CD8-positive, alpha-beta memory T cell (primary cell): ENCODE measurements at places on chromosomes 4 and X. TPM values are rescaled to one million over a fixed set of nuclear protein-coding genes. Genes with fewer than 3 reads are reported as not detected.

DNA sequence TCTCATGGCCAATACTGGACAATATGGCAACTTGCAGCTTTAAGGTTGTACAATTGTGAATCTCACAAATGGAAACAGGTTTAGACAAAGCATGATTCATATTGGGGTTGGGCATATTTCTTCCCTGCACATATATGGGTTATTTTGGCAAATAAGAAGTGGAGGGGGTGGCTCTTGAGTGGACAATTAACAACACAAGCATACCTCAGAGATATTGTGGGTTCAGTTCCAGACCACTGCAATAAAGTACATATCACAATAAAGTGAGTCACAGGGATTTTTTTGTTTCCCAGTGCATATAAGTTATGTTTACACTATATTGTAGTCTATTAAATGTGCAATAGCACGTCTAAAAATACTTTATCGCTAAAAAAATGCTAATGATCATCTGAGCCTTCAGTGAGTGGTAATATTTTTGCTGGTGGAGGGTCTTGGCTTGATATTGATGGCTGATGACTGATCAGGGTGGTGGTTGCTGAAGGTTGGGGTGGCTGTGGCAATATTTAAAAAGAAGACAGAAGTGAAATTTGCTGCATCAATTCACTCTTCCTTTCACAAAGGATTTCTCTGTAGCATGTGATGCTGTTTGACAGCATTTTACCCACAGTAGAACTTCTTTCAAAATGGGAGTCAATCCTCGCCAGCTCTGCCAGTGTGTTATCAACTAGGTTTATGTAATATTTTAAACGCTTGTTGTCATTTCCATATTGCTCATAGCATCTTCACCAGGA lies 50.5 kb upstream of the OGT start:
- H3K4me3 ChIP-seq, result no peak overlapping the region
- H3K36me3 ChIP-seq, result no peaks in the 10 kb centered on the region
- no peaks in the 10 kb centered on the region for H3K4me1 ChIP-seq
- DNase-seq, result no peak
- no peak overlapping the region for H3K27ac ChIP-seq
- no peaks in the 10 kb centered on the region for H3K27me3 ChIP-seq

DNA sequence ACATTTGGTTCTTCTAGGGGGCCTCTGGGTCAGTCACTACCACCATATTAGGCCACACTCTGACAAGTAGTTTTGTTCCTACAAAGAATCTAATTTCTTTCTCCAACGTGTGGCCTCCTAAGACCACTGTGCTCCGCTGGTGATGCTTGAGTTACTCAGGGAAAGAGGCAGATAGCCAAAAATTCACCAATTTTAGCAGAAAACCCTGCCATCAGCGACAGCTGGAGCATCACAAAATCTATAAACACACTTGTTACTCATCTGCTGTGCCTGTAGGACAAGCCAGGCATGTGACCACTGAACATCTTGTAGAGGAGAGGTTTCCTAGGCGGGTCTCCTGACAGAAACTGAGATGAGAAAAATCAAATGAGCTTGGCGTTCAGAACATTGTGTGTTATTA lies 105.4 kb downstream of the SYNPO2 start:
- H3K36me3 ChIP-seq, result no peaks in the 10 kb centered on the region
- no peak for DNase-seq
- no peak overlapping the region for H3K27ac ChIP-seq
- H3K4me1 ChIP-seq, result no peaks in the 10 kb centered on the region
- H3K27me3 ChIP-seq, result no peaks in the 10 kb centered on the region

- no peak overlapping the region for H3K4me3 ChIP-seq
- no peaks in the 10 kb centered on the region for H3K4me1 ChIP-seq
These were observed 83.0 kb downstream of the TNIP2 start for GRCh38 chr4:2673157-2673556.

- H3K4me1 ChIP-seq, result no peaks in the 10 kb centered on the region
- no peaks in the 10 kb centered on the region for H3K36me3 ChIP-seq
- no peak overlapping the region for H3K27ac ChIP-seq
- no peaks in the 10 kb centered on the region for H3K27me3 ChIP-seq
These were observed 6.8 kb downstream of the ZFP42 start for GRCh38 chr4:188002323-188002722.

- H3K4me1 ChIP-seq, result no peaks in the 10 kb centered on the region
- no peak overlapping the region for H3K4me3 ChIP-seq
- no peak for DNase-seq
These were observed 25.3 kb upstream of the ARHGEF38 start for GRCh38 chr4:105527081-105527480.

DNA sequence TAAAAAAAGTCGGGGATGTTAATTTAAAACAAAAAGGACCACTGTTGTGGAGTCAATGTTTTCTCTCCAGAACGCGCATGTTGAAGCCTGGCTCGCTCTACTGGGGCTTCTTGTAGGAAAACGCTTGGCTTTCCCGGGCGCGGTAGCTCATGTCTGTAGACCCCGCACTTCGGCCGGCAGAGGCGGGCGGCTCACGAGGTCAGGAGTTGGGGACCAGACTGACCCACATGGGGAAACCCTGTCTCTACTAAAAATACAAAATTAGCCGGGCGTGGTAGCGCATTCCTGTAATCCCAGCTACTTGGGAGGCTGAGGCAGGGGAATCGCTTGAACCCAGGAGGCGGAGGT lies 15.6 kb downstream of the NELFA start:
- no peak overlapping the region for H3K4me3 ChIP-seq
- H3K27me3 ChIP-seq, result no peaks in the 10 kb centered on the region
- H3K4me1 ChIP-seq, result no peaks in the 10 kb centered on the region
- H3K27ac ChIP-seq, result no peak overlapping the region
- DNase-seq, result no peak

GRCh38 chr4:53552711-53553110 lies 38.6 kb downstream of the LNX1 start:
- H3K36me3 ChIP-seq, result no peaks in the 10 kb centered on the region
- H3K27ac ChIP-seq, result no peak overlapping the region
- H3K4me1 ChIP-seq, result no peaks in the 10 kb centered on the region
- no peak overlapping the region for H3K4me3 ChIP-seq

GRCh38 chr4:169571435-169571834 lies 40.9 kb downstream of the NEK1 start:
- no peak overlapping the region for H3K27ac ChIP-seq
- no peak overlapping the region for H3K4me3 ChIP-seq
- no peaks in the 10 kb centered on the region for H3K27me3 ChIP-seq
- H3K36me3 ChIP-seq, result peaks cover 3% of the 10 kb centered on the region

DNA sequence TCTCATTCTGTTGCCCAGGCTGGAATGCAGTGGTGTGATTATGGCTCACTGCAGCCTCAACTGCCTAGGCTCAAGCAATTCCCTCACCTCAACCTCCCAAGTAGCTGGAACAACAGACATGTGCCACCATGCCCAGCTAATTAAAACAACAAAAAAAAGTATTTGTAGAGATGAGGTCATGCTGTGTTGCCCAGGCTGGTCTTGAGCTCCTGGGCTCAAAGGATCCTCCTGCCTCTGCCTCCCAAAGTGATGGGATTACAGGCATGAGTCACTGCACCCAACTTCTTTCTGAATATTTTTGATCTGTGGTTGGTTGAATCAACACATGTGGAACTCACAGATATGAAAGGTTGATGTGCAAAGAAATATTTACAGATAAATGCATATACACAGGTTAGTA lies 18.5 kb upstream of the SEPTIN11 start:
- no peak overlapping the region for H3K27ac ChIP-seq
- no peaks in the 10 kb centered on the region for H3K27me3 ChIP-seq
- H3K4me3 ChIP-seq, result no peak overlapping the region
- H3K4me1 ChIP-seq, result no peaks in the 10 kb centered on the region
- no peaks in the 10 kb centered on the region for H3K36me3 ChIP-seq

GRCh38 chr4:140095694-140096482 lies 58.1 kb downstream of the MAML3 start:
- H3K4me3 ChIP-seq, result peak overlapping the region; percentile 48
- no peaks in the 10 kb centered on the region for H3K27me3 ChIP-seq
- H3K27ac ChIP-seq, result no peak overlapping the region

DNA sequence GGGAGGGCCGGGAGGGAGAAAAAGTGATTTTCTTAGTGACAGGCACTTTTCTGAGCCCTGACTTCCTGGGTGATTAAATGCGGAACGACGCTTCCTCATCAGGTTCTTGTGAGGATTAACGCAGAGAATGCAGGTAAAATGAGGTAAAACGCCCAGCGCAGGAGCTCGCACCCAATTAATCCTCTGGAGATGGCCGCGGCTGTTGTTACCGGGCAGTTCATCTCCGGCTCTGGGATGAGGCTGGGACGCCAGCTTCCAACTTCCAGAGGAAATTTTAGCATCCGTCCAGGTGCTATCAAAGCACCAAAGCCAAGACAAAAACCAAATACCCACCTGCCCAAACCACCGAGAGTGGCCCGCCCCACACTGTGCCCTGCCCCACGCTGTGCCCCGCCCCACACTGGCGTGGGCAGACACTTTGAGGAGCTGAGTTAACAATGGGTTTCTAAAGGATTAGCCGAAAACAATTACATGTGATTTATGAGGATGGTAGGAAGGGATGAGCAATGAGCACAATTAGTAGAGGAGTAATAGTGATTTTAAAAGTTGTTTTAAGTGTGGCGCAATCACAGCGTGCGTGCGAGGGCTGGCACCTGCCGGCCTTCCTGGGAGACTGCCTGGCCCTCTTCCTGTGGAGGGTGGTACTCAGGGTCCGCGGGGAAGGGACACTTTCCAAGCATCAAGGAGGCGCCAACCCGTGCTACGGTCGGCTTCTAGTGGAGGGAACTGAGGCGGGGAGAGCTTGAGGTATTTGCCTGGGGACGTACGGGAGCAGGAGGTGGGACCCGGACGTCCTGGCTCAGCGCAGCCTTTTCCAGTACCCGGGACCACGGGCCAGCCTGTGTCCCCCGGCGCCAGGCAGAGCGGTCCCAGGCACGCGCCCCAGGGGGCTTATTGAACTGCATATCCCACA lies 41.6 kb upstream of the ADRA2C start:
- H3K27me3 ChIP-seq, result no peaks in the 10 kb centered on the region
- H3K27ac ChIP-seq, result no peak overlapping the region
- no peak overlapping the region for H3K4me3 ChIP-seq

DNA sequence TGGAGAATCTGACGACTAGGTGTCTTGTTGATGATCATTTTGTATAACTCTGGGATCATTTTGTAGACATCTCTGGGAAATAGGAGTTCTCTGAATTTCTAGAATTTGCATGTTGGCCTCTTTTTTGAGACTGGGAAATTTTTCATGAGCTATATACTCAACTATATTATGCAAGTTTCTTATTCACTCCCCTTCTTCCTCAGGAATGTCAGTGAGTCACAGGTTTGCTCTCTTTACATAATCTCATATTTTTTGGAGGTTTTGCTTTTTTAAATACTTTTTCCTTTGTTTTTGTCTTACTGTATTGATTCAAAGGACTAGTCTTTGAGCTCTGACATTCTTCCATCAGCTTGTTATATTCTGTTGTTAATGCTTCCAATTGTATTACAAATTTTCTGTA lies 1324.2 kb downstream of the TECRL start:
- H3K27ac ChIP-seq, result no peak overlapping the region
- H3K27me3 ChIP-seq, result no peaks in the 10 kb centered on the region
- no peak overlapping the region for H3K4me3 ChIP-seq
- DNase-seq, result no peak
- no peaks in the 10 kb centered on the region for H3K36me3 ChIP-seq

DNA sequence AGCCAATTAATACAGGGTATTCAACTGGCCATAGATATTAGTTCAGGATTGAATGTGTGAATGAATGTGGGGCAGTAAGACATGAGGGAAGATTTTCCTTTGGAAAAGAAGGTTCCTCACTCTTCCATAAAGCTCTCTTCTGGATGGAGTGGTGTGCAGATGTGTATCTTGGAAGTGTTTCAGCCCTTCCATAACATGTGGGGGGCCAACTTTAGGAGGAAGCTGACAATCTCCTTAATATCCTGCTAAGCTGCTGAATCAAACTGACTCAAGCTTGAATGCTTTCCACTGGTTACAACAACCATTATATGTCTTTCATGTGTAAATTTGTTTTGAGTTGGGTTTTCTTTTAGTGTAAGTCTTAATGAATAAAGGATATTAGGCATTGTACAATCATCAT lies 40.3 kb downstream of the FANCB start:
- H3K27ac ChIP-seq, result no peak overlapping the region
- no peaks in the 10 kb centered on the region for H3K36me3 ChIP-seq
- no peak overlapping the region for H3K4me3 ChIP-seq
- no peaks in the 10 kb centered on the region for H3K27me3 ChIP-seq

- no peaks in the 10 kb centered on the region for H3K27me3 ChIP-seq
- no peak for DNase-seq
- no peak overlapping the region for H3K4me3 ChIP-seq
- H3K36me3 ChIP-seq, result no peaks in the 10 kb centered on the region
These were observed 190.2 kb upstream of the AGA start for GRCh38 chr4:177632481-177632880.

GRCh38 chr4:102696758-102697157 lies 64.0 kb downstream of the MANBA start:
- no peaks in the 10 kb centered on the region for H3K4me1 ChIP-seq
- no peak overlapping the region for H3K4me3 ChIP-seq
- H3K27ac ChIP-seq, result no peak overlapping the region
- DNase-seq, result no peak

Gene AMOT
- total RNA-seq, result 1.5 TPM

Gene ZNF81
- 8.9 TPM for total RNA-seq

Gene CPZ
- not detected for total RNA-seq

Gene F9
- not detected for total RNA-seq

Gene TLR10
- not detected for total RNA-seq

Gene HPGDS
- 0.57 TPM for total RNA-seq

Gene CLDN22
- total RNA-seq, result not detected

Gene BEX4
- 11.5 TPM for total RNA-seq

Gene CC2D2A
- not detected for total RNA-seq

Gene SULT1E1
- not detected for total RNA-seq

Gene PHKA1
- total RNA-seq, result 5.0 TPM
